ENCODE measurements at places on chromosomes 7 and 10.

- DNase-seq: no peak
Measured at GRCh38 chr10:85602713-85603112, 763.9 kb downstream of the GRID1 start.

- no peak for DNase-seq
Measured at GRCh38 chr10:33749790-33750189, 415.3 kb upstream of the NRP1 start.

DNA sequence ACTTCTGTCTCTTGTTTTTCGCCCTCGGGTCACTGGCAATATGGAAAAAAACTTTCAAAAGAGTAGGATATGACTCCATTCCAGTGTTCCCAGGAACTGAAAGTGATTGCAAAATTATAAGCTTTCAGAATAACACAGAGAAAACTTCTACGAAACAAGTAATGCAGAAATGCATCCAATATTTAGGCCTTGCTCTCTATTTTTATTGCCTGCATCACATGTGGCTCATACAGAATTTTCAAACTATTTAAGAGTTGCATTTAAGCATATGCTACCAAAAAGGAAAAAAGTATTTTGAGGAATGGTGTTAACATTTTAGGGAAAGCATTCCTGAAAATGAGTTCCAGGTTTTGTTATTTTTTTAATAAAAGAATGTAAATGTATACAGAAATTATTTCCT lies 228.0 kb downstream of the CACNB2 start:
- no peak for DNase-seq

- no peak for DNase-seq
Measured at GRCh38 chr7:24365606-24366005, 81.6 kb downstream of the NPY start.

- DNase-seq: no peak
Measured at GRCh38 chr10:4407783-4408182, 418.2 kb upstream of the AKR1E2 start.

DNA sequence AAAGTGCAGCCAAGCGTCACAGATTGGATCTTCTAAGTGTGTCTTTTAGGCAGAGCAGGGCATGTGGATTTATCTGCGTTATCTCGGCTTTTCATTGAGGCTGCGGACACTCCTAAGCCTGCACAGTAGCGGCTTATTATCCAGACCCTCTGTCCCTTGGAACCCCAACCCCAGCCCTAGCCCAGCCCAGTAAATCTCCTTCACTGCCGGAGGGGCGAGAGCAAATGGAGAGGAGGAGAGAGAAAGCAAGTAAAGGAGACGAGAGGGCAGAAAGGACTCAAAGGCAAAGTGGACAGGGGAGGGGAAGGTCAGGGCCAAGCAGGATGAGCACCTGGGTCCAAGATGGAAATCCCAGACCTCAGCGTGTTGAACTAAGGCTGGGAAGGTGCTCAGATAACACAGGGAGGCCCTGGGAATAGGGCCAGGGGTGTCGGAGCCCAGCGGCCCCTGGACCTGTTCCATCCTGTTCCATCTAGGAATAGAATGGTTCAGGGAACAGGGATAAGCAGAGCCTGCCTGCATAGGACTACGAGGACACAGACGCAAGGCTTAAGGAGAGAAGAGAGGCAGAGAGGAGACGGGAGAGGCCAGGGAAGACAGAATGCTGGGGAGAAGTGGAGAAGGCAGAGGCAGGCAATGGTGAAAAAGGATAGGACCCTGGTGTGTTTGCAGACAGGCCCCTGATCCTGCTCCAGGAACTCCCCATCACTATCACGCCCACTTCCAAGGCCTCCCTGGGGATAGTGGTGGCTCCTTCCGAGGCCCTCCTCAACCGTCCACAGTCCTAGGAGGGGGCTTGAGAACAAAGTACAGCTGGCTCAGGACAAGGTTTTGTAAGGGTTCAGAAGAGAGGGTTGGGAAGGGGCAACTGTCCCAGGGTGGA lies 99.6 kb downstream of the CHST15 start:
- no peak for DNase-seq

DNA sequence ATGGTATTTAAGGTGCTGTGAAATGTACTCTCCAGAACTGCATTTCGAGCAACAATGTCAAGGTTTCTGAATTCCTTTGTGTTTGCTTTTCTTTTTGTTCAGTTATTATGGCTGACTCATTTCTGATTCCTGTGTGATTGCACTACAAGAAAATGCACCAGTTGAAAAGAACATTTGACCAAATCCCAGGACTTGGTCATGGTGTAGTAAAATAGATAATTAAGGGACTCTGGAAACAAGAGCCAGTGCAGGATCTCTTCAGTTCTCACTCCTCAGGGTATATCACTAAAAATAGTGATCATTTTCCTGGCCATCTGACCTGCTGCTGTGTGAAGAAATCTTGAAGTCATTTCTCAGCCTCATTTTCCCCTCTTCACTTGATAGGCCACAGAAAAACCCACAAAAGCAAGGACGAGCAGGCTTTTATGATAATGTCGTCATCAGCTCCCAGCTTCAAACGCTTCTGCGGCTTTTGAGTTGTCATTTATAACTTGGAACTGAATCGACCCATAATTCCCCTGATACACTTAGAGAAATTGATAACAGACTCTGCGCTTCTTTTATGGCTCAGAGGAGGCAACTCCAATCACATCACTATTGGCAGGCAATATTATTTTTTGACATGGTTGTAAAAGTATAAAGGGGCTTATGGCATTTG lies 274.7 kb downstream of the HDAC9 start:
- no peak for DNase-seq

- no peak for DNase-seq
Measured at GRCh38 chr7:27846388-27846787, 106.4 kb downstream of the TAX1BP1 start.

GRCh38 chr7:29565982-29566746 lies 2.5 kb downstream of the PRR15 start:
- DNase-seq: no peak

DNA sequence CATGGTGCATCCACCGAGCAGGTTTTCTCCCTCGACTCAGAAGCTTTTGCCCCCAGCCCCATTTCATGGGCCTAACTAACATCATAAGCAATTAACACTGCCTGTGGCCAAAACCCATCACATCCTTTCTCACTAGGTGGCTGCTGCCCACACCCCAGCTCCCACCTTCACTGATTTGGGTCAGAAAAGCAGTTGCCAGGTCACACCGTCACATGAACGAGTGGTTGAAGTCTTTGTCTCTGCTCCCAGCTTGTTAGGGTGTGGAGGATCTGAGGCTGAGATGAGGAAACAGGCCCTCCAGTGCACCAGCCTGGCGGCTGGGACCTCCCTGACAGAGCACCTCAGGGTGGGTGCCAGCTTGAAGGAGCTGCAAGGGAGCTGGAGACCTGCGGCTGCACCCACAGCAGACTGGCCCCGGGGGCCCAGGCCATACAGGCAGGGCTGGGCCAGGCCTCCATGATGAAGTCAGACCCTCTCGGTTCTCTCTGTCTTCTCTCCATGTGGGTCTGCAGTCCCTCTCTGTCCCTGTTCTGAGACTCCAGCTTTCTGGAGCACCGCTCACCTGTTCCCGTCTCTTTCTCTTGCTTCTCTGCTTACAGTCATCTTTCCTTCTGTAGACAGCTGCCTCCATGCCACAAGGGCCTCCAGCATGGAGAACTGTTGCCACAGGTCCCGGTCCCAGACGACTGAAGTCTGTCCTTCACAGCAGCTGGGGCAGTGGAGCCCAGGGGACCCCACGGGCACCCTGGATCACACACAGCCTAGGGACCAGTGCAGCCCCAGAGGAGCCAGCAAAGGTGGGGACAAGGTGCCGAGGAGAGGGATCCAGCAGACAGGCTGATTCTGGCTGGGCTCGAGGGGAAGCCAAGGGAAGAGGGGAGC lies 13.8 kb upstream of the INPP5A start:
- no peak for DNase-seq

DNA sequence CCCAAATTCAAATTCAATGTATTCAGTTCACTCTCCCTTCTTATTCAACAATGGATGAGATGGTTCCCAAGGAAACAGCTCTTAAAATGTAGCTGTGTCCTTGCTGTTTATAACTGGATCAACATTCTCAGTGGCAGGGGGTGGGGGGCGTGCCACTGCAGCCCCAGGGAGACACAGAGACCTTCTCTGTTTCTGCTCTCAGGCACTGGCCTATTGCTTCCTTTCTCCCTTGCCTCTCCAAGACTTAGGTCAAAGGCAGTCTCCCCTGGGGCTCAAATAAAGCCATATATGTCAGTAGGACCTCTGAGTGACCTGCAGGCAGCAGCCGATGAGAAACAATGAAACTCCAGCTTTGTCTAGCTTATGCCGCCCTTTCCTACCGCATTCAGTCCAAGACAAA lies 20.7 kb downstream of the VSTM4 start:
- DNase-seq: no peak

GRCh38 chr7:95089414-95090315 lies 182.3 kb downstream of the PPP1R9A start:
- DNase-seq: no peak

- no peak for DNase-seq
Measured at GRCh38 chr7:80724249-80724871, 85.9 kb downstream of the CD36 start.

DNA sequence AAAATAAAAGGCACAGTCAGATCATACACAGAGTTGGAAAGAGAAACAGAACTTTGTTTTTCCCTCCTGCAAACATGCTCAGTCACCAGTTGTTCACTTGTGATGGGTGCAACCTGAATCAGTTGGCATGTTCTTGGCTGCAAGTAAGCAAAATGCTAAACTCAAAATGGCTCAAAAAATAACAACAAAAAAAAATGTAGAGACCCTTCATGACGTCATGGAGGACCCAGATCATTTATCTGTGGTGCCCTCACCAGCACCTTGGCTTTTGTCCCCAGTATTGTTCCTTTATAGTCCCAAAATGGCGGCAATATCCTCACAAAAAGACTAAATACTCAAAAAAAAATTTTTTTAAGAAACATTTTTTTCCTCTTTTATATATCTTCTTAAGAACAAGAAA lies 112.4 kb downstream of the CABCOCO1 start:
- no peak for DNase-seq

DNA sequence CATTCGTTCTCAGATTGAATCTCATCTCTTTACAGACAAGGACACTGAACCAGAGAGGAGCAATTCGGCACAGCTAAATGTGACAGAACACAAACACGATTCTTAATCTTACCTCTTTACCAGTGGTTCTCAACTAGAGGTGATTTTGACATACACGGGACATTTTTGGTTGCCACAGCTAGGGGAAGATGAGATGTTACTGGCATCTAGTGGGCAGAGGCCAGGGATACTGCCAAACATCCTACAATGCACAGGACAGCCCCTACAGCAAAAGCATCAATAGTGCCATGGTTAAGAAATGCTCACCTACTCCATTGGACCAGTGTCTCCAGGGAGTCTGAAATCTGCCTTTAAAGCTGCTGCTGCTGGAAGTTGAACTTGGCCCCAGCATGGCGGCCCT lies 27.3 kb downstream of the PDE1C start:
- no peak for DNase-seq

DNA sequence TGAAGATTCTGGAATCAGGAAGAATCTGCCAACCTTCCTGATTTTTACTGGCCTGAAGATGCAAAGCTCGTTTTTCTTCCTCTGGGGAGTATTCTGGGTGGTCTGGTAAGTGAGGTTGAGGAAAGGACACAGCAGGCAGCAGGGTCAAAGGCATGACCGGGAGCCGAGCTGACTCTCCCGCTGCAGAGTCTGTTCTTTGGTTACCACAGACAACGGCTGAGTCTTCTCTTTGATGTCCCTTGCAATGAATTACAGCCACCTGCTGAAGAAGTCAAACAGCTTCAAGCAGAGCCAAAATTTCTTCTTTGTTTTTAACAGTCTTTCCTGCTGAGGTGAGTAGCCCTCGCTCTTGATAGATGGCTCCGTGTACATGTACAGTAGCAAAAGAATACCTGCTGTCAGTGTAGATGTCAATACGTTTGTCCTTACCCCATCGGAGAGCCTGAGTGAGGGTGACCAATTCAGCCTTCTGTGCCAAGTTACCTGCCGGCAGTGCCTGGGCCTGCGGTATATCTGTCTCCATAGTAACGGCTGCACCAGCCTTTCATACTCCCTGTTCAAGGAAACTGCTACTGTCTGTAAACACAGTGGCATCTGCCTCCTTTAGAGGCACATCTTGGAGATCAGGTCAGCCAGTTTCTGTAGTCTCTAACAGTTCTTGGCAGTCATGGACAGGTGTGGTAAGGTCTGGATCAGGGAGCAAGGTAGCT lies 76.4 kb downstream of the PRR15 start:
- no peak for DNase-seq

DNA sequence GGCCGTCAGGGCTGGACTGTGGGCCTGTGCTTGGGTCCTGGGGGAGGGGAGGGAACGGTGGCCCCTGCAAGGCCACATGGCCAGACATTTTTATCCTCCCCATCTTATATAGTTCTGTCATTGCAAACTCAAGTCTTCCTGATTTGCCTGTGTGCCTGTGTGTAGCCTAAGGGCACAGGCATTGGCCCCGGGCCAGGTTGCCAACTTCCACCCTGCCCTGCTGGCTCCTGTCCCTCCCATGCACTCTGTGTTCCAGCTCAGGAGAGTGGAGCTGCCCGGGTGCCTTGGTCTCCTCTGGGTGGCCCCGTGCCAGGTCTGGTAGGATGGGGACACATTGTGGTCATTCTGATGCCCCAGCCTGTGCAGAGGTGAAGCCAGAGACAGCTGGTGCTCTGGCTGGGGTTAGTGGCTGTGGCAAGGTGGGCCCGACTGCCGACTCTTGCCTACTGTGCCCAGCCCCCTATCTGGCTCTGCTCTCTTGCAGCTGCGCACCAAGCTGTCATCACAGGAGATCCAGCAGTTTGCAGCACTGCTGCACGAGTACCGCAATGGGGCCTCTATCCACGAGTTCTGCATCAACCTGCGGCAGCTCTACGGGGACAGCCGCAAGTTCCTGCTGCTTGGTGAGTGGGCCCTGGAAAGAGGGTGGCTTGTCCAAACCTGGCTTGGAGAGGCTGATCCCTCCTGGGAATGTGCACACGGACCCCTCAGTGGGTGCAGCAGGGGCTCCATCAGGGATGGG lies 14.8 kb downstream of the NACAD start:
- no peak for DNase-seq

DNA sequence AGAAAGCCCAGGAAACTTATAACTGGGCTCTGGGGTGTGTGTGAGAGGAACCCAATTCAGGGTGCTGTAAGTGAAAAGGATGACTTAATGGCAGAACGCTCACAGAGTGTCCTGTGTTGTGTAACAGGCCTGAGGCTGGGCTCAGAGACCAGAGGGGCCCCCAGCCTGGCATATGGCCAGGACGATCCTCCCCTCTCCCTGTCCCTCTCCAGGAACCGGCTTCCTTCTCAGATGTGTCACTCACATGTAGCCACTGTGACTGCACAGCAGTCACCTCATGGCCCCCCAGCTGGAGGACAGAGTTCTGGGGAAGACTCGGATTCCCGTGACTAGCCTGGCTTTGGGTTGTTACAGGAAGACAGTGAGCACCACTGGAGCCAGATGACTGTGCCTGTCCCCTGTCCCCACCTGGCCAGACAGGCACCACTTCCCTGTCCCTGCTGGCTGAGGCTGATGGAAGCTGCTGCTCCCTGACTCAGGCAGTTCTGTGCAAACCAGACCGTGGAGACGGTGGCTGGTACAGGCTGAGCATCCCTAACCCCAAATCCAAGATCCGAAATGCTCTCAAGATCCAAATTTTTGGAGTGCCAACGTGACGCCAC lies 220.5 kb downstream of the MLLT10 start:
- no peak for DNase-seq
